ENCODE measurements at places on chromosomes 6 and 20. TPM values are rescaled to one million over a fixed set of nuclear protein-coding genes. Genes with fewer than 3 reads are reported as not detected.

LY86 gene
- 13.8 TPM for total RNA-seq

TDRD6 gene
- 1.0 TPM for total RNA-seq

SCAND1 gene
- 56.2 TPM for total RNA-seq

CGAS gene
- 5.9 TPM for total RNA-seq

SNTA1 gene
- 8.6 TPM for total RNA-seq
